ENCODE measurements at places on chromosomes 6 and 20.

- DNase-seq, result no peak
Observed at GRCh38 chr6:168796106-168796505, 355.1 kb downstream of the SMOC2 start.

- DNase-seq, result no peak
Observed at GRCh38 chr6:159149641-159150040, 19.6 kb upstream of the FNDC1 start.

- peak; percentile 83 for DNase-seq
Observed at GRCh38 chr6:154370545-154370944, 13.9 kb upstream of the IPCEF1 start.

- DNase-seq, result peak; percentile 39
Observed at GRCh38 chr6:148217921-148218320, 124.7 kb upstream of the SASH1 start.

- DNase-seq, result no peak
Observed at GRCh38 chr6:20379231-20379630, 22.4 kb upstream of the E2F3 start.

- no peak for DNase-seq
Observed at GRCh38 chr20:3431109-3431508, 23.6 kb upstream of the DNAAF9 start.

DNA sequence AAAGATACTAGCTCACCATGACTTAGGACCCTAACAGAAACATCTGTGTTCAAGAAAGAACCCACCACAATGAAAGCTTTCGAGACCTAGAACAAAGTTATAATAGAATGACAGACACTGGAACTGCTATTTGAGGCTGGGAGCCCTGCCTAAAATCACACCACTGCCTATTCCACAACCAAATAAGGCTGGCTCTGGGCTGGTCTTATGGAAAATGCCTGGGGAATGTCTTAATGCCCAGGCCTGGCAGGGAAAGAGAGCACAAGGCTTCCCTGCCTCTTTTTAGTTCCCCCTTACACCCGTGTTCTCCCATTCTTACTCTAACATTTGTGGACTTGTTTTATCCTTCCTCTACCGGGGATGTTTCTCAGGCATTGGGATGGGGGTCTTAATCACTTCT, 5.6 kb upstream of the METTL24 start:
- DNase-seq, result no peak

DNA sequence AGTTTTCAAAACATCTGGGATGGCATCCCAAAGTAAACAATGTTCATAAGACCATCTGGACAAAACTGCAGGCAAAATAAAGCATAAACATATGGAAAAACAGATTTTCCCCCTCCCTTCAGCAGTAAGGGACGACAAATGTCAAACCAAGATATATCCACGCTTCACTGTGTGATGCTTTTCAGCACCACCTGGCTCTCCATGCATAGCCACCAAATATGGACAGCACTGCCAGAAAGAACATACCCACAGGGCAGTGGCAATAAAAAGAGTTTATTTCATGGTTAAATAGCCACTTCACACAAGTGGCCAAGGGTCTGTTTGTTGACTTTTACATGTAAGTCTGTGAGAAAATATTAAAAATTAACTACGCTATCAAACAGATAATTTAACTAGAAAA, 23.1 kb downstream of the USP45 start:
- DNase-seq, result no peak

GRCh38 chr6:30918670-30919069, 4.6 kb downstream of the VARS2 start:
- DNase-seq, result no peak

DNA sequence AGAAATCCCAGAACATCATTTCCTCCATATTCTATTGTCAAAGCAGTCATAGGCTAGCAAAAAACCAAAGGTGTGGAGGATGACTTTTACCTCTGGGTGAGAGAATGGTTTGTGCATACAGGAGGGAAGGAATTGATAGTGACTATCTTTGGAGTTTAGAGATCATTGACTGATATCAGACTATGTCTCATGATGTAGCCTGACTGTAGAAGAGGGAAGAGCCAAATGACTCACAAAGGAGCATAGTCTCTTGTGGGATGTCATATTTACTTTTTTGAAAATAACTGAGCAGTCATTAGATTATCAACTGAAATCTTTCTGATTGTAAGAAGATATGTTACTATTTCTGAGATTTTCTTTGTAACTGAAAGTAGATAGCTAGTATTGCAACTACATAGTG, 158.5 kb downstream of the FLRT3 start:
- no peak for DNase-seq

DNA sequence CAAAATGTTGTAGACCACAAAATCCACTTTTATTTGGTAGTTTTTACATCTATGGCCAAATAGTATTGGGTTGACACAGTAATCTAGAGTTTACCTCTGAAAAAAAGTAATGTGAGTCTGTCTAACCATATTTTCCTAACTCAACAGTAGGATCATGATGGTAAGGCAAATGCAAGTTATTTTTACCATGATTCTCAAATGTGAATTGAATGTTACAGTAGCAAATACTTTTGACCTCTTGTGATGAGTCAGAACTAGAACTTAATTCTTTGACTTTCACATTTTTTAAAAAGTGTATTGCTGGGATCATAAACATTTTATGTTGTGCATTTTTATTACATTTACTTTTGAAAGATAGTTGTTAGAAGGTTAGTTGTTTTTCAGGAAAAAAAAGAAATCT, 22.0 kb downstream of the RNF146 start:
- no peak for DNase-seq

GRCh38 chr6:53295176-53295575, 53.6 kb downstream of the ELOVL5 start:
- DNase-seq, result no peak
